ENCODE measurements at places on chromosomes 1 and 21. TPM values are rescaled to one million over a fixed set of nuclear protein-coding genes. Genes with fewer than 3 reads are reported as not detected.

Gene ETV3L
- not detected for polyA plus RNA-seq

Gene LDLRAD1
- polyA plus RNA-seq: 0.07 TPM

Gene PANK4
- 33.0 TPM for polyA plus RNA-seq

Gene S1PR1
- 22.0 TPM for polyA plus RNA-seq

Gene CRABP2
- 93.8 TPM for polyA plus RNA-seq

Gene TRIM45
- 29.3 TPM for polyA plus RNA-seq

Gene GNG4
- polyA plus RNA-seq: 4.0 TPM

Gene WLS
- 148 TPM for polyA plus RNA-seq

Gene CFHR2
- polyA plus RNA-seq: not detected

Gene COL16A1
- 59.0 TPM for polyA plus RNA-seq

Gene GNAT2
- 0.20 TPM for polyA plus RNA-seq

Gene SLC16A4
- 66.3 TPM for polyA plus RNA-seq

Gene LCA5L
- 3.5 TPM for polyA plus RNA-seq

Gene AGT
- 54.8 TPM for polyA plus RNA-seq

Gene DBT
- polyA plus RNA-seq: 24.9 TPM

Gene RHBDL2
- 0.64 TPM for polyA plus RNA-seq

Gene CAMK1G
- 4.7 TPM for polyA plus RNA-seq

Gene SLAMF9
- polyA plus RNA-seq: not detected

Gene GLIS1
- 3.6 TPM for polyA plus RNA-seq

Gene SPRR1A
- not detected for polyA plus RNA-seq

Gene ZMYND12
- polyA plus RNA-seq: 4.7 TPM

Gene BSND
- 4.5 TPM for polyA plus RNA-seq

Gene APCS
- polyA plus RNA-seq: not detected

Gene IFNLR1
- polyA plus RNA-seq: 6.1 TPM

Gene ZFP69
- 10.4 TPM for polyA plus RNA-seq

Gene GPX7
- polyA plus RNA-seq: 86.1 TPM

Gene OLFM3
- 29.5 TPM for polyA plus RNA-seq

Gene ANXA9
- 12.8 TPM for polyA plus RNA-seq

Gene TCHH
- polyA plus RNA-seq: 0.06 TPM

Gene NEGR1
- polyA plus RNA-seq: 3.5 TPM

Gene CR1L
- 2.0 TPM for polyA plus RNA-seq

Gene CLCA1
- not detected for polyA plus RNA-seq

Gene FCRL5
- polyA plus RNA-seq: 0.09 TPM

Gene MAN1A2
- 38.9 TPM for polyA plus RNA-seq

Gene CD5L
- polyA plus RNA-seq: not detected

Gene IGSF3
- 28.9 TPM for polyA plus RNA-seq

Gene MAN1C1
- 16.9 TPM for polyA plus RNA-seq

Gene CACHD1
- 60.9 TPM for polyA plus RNA-seq

Gene PRAMEF2
- not detected for polyA plus RNA-seq

Gene TNNT2
- 78.9 TPM for polyA plus RNA-seq

Gene AKR1A1
- polyA plus RNA-seq: 313 TPM

Gene TNNI3K
- polyA plus RNA-seq: 1.6 TPM

Gene UBXN10
- polyA plus RNA-seq: 6.8 TPM

Gene COPA
- 146 TPM for polyA plus RNA-seq

Gene RGS4
- polyA plus RNA-seq: 11.4 TPM

Gene DENND1B
- polyA plus RNA-seq: 10.4 TPM
